ENCODE measurements at places on chromosomes 7 and 10. TPM values are rescaled to one million over a fixed set of nuclear protein-coding genes. Genes with fewer than 3 reads are reported as not detected.
A peak's percentile ranks its signal among the peaks of the same experiment; 100 is the strongest.

The PRKRIP1 gene
- total RNA-seq = 44.0 TPM

The SPDYE6 gene
- not detected for total RNA-seq

The DKK1 gene
- total RNA-seq = not detected

- no peak for DNase-seq
Observed at GRCh38 chr7:88071994-88072714, 138.1 kb downstream of the ADAM22 start.

DNA sequence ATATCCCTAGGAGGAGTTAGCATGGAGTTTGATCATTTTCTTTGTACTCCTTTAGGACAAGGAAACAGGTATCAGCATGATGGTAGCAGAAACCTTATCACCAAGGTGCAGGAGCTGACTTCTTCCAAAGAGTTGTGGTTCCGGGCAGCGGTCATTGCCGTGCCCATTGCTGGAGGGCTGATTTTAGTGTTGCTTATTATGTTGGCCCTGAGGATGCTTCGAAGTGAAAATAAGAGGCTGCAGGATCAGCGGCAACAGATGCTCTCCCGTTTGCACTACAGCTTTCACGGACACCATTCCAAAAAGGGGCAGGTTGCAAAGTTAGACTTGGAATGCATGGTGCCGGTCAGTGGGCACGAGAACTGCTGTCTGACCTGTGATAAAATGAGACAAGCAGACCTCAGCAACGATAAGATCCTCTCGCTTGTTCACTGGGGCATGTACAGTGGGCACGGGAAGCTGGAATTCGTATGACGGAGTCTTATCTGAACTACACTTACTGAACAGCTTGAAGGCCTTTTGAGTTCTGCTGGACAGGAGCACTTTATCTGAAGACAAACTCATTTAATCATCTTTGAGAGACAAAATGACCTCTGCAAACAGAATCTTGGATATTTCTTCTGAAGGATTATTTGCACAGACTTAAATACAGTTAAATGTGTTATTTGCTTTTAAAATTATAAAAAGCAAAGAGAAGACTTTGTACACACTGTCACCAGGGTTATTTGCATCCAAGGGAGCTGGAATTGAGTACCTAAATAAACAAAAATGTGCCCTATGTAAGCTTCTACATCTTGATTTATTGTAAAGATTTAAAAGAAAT is 4.8 kb downstream of the BAMBI start:
- DNase-seq = no peak

DNA sequence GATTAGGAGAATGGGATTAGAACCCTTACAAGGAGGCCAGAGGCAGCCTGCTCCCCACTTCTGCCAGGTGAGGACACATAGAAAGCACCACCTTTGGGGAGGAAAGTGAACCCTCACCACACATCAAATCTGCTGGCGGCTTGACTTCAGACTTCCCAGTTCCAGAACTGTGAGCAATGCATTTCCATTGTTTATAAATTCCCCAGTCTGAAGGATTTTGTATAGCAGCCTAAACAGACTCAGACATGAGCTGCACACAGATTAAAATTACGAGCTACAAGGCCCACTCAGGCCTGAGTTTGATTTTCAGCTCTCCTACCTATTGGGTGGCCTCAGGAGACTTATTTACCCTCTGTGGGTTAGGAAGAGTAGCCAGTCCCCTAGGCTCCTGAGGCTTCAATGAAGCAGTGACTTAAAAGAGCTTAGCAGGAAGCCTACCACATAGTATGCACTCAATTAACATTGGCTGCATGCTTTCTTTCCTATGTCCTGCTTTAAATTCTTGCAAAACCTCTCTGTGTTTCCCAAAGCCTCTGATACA is 350.7 kb upstream of the ZMIZ1 start:
- no peak for DNase-seq

GRCh38 chr10:42864575-42864974 is 82.0 kb downstream of the BMS1 start:
- no peak for DNase-seq

The TDRD1 gene
- total RNA-seq = not detected

The AIFM2 gene
- total RNA-seq = 2.1 TPM

- DNase-seq = peak; percentile 79
Observed at GRCh38 chr10:48306870-48307710, 613 bp downstream of the MAPK8 start.

The OR13A1 gene
- total RNA-seq = not detected

DNA sequence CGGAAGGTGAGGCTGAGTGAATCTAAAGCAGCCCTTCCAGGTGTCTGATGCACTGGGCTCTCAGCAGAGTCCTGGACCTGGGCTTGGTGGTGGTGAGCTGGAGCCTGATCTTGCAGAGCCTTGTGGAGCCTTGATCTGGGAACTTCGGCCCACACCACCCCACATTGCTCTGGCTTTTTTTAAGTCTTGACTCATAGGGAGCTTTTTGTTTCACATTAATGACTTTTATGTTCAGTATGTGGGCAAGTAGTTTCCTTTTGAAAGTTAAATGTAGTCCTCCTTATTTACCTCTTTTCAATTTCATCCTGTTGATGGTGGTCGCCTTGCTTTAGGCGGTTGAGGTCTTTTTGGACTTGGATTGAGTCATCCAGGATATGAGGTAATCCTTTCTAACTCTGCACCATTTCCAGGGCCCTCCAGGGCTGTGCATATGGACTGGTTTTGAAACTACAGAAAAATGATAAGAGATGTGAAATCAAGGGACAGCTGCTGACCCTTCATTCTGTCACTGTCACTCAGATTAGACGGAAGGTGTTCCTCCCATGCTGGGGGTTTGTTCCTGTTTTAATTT is 2.9 kb upstream of the NRAP start:
- no peak for DNase-seq

The CFTR gene
- not detected for total RNA-seq

- no peak for DNase-seq
Observed at GRCh38 chr10:3106928-3107425, 39.6 kb downstream of the PFKP start.

The FBXW4 gene
- 64.5 TPM for total RNA-seq

The SYNPO2L gene
- 0.08 TPM for total RNA-seq

DNA sequence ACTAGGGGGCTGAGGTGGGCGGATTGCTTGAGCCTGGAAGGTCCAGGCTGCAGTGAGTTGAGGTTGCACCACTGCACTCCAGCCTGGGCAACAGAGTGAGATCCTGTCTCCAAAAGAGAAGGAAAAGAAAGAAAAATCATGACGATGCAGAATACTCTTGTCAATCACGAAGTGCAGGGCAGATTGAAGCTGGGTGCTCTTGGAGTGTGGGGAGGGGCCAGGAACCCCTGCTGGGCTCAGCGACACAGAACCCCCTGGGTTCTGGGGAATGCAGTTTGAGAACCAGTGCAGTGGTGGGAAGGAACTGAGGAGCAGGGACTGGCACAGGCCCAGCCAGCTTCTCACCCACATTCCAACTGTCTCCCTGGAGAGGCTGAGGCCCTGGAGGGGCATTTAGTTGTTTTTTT is 10.8 kb upstream of the INTS1 start:
- DNase-seq = no peak

The ADK gene
- 36.8 TPM for total RNA-seq

The FEZF1 gene
- total RNA-seq = not detected

The NKX2-3 gene
- not detected for total RNA-seq

DNA sequence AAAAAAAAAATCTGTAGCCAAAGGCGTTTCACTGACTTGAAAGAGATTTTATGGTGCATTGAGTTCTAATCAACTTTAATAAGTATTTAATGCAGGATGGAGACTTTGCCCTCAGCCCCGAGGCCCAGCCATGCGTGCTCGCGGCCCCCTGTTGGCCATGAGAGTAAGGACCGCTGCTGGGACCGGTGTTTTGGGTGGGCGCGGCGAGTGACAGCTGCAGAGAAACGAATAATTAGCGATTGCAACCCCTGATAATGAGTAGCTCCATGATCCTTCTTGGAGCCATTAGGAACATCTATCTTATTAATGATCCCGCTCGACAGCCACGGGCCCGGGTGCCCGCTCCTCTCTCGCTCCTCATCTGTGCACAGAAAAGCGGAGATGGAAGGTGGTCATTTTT is 347.4 kb downstream of the RPS24 start:
- DNase-seq = no peak

DNA sequence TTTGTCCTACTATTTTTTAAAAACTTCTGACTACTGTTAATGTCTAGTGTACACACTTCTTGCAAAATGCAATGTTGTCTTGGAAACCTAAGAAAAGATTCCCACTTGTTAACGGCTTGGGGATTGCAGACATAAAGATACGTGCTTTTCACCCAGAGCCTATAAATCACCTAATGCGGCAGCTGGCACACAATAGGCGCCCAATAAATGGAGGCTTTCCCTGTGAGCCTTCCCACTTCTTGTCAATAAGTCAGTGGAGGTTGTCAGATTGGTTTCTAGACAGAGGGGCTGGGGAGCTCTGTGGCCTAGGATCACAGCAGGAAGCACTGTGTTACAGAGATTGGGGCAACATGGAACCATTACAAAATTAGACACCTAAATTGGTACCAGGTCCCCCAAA is 74.7 kb downstream of the VSTM4 start:
- DNase-seq = no peak

The MAT1A gene
- total RNA-seq = not detected

DNA sequence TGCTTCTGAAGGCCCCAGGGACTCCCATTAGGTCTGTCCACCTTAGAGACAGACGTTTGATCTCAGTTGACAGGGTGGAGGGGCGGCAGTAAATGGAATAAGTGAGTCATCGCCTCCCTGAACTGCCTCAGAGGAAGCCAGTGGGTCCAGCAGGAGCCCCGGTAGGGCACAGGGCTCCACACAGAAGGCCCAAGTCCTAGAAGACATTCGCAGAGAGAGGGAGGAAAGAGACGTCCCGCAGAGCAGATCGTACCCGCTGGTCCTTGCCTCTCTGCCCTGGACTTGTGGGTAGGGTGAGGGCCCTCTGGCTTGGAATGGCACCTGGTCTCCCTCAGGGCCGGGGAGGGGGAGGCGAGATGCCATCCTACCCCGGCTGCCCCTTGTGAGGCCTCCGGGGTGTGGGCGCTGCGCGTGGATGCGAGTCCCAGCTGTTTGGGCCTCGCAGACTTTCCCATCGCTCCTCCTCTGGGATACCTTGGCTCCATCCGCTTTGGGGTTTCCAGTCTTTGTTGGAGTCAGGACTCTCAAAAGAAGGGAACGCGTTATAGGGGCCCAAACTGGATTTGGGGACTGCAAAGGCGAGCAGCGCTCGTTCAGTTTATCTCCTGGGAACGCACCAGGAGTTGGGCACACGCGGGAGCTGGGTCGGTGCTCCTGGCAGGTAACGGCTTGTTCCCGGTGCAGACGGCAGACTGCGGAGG is 5.1 kb downstream of the TLX1 start:
- no peak for DNase-seq

- no peak for DNase-seq
Observed at GRCh38 chr7:30062587-30062986, 34.4 kb downstream of the PLEKHA8 start.

The SPDYE2B gene
- total RNA-seq = not detected

- no peak for DNase-seq
Observed at GRCh38 chr7:5466551-5466950, 42.9 kb upstream of the TNRC18 start.

DNA sequence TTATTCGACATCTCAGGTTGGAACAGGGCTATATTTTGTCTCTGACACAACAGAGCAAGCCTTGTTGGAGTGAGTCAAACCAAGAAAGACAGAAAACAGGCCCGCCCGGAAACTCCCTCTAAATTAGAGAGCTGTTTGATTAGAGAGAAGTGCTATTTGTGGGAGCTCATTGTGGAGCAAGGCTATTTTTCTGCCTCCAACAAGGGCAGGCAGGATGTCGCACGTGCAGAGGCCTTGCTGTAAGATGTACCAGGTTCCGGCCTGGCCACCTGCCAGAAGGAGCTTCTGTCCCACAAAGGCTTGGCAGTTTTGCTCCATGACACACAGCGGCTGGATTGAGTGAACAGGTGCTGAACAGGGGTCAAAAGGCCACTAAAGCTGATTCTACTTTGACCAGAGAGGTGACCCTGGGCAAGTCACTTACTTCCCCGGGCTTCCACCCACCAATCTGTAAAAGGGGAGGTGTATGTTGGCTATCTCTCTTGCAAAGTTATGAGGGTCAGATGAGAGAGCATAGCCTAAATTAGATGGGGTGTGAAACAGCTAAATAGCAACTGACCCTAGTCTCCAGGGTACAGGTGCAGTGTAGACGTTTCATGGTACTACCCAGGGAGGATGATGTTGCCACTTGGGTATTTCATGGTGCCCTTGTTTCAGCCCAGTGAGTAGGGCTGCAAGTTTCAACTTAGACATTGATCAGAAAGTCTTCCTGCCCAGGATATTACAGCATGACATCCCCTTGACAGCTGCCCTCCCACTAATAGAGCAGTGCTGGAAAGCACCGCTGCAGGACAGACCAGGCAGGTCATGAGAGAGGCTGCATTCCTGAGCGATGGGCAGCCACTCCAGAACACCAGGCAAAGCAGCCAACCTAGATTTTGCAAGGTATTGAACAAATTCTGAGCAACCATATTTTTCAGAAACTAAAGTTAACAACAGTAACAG is 62.0 kb downstream of the VSTM4 start:
- no peak for DNase-seq

DNA sequence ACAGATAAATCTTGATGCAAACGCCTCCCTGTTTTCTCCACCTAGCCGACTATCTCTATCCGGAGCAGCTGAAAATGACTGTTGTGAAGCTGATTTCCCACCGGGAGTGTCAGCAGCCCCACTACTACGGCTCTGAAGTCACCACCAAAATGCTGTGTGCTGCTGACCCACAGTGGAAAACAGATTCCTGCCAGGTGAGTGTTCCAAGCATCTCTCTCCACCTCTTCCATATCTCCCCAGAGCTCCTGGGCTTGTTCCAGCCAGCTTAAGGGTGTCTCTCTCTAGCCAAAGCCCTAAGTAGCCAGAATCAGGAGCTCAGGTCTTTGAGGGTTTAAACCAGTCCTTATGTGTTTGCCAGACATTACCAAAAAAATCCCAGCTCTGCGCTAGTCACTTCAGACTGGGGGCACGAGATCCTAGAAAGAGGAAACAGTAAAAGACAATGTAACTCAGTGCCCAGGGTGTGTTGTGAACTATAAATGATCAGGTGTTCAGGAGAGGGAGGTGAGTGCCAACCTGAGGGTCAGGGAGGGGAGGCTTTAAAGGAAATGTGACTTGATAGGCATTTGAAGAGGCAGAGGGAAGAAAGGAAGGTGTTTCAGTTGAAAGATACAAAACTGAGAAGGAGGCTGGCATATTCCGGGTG is 4.4 kb downstream of the PLAU start:
- no peak for DNase-seq

GRCh38 chr10:103192089-103192450 is 1.0 kb downstream of the NT5C2 start:
- no peak for DNase-seq

DNA sequence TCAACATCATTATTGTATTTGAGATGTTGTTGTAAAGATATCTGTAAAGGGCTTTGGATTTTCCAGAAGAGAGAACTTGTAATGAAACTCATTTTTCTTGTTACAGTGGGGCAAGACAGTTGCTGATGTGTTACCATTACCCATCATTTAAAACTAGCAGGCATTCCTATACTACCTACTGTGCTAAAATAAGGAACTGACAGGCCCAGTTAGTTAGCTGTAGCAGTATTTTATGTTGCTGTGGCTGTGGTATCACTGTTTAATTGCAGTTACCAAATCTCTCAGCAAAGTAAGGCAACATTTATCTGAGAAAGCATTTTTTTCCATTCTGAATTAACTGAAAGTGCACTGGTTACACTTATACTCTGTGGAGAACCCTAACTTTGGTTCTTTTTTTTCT is 9.9 kb downstream of the ST7 start:
- no peak for DNase-seq

The LGI1 gene
- not detected for total RNA-seq

Data from T-helper 17 cell (primary cell).